ENCODE measurements at places on chromosomes 4 and X.

DNA sequence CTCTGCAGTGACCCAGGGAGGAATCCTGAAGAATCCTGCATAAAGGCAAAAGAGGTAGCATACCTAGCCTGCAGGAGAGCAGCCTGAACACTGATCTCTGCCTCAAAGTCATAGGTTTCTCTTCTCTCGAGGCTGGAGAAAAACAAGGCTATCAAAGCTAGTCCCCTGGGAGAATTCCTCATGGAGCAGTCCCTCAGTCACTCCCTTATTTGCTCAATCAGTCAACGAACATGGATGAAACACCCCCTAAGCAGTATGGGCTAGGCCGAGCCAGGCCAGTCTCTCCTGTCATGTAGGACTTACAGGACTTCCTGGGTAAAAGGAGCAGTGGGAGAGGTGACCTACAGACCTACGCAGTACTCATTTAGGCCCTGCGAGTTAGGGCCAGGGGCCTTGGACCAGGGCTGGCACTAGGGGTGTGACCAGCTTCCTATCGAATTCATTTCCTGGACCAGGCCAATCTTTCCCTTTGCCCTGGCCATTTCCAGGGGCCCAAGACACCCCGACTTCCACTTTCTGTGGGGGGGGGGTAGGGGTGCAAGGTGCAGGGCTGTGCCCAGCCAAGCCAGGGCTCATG, 164.1 kb downstream of the EFNB1 start:
- no peak for ATAC-seq

- ATAC-seq = peak; percentile 70
These were observed 19.8 kb downstream of the C4orf50 start for GRCh38 chr4:5998333-5998936.

GRCh38 chr4:7863911-7864681, 75.6 kb downstream of the AFAP1 start:
- no peak for ATAC-seq

GRCh38 chr4:77040270-77040669, 35.5 kb downstream of the CCNI start:
- ATAC-seq = peak; percentile 50

DNA sequence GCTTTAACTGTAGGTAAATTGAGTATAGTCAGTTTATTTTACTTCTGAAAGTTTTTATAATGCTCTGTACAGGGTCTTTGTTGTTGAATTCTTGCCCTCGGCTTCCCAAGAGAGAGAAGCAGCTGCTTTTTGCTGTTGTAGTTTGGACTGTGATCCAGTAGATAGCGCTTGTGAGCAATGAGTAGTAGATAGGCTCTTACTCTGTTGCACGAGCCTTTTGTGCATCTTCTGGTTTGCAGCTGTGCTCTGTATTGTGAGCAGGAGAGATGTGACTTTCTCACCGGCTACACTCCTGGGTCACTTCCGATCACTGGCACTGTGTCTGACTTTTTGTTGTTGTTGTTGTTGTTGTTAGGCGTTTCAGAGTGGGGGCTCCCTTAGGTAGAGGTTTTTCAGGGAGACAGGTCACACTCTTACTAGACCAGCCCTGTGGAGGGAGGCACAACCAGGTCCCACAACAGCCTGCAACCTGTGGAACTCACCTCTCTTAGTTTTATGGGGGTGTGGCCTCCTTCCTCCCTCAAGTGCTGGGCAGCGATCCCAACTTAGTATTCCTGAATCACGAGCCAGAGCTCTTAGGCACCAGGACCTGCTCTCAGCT, 822.1 kb upstream of the GALNTL6 start:
- ATAC-seq = peak; percentile 89

DNA sequence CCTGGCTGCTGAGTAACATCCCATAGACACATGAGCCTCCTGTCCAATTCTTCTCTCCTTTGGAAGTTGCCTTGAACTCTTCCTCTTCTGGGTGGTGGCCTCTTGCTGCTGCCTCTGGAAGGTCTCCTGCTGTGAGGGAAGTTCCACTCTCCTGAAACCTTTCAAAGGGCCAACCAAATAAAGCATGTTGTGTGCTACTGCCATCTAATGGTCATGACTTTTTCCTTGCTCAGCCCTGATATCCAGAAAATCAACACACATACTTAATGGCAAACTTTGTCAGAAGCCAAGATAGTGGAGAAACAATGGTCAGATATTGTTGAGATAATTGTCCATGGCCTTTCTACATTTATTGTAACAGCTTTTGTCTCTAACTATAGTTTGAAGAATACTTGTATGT, 19.1 kb upstream of the ZXDA start:
- ATAC-seq = peak; percentile 83

GRCh38 chrX:19624739-19625138, 109.4 kb upstream of the MAP3K15 start:
- no peak for ATAC-seq

GRCh38 chr4:87427518-87427868, 5.1 kb downstream of the NUDT9 start:
- ATAC-seq = no peak

- no peak for ATAC-seq
These were observed 222.1 kb upstream of the RPL34 start for GRCh38 chr4:108398316-108398715.

- ATAC-seq = no peak
These were observed 33.5 kb downstream of the SMS start for GRCh38 chrX:21974011-21974385.

DNA sequence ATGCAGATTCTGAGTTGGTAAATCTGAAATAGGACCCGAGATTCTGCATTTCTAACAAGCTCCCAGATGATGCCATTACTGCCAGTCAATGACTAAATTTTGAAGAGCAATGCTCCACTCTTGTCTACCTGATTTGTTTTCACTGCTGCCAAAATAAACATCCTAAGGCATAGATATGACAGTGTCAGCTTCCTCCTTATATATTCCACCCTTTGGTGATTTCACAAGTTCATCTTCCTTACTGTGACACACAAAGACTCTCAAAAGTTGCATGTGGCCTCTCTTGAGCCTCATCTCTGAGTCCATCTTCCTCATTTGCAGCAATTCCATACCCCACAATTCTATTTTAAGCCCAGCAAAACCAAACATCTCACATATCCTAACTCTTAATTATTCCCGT, 110.9 kb downstream of the FBXW7 start:
- ATAC-seq = no peak

DNA sequence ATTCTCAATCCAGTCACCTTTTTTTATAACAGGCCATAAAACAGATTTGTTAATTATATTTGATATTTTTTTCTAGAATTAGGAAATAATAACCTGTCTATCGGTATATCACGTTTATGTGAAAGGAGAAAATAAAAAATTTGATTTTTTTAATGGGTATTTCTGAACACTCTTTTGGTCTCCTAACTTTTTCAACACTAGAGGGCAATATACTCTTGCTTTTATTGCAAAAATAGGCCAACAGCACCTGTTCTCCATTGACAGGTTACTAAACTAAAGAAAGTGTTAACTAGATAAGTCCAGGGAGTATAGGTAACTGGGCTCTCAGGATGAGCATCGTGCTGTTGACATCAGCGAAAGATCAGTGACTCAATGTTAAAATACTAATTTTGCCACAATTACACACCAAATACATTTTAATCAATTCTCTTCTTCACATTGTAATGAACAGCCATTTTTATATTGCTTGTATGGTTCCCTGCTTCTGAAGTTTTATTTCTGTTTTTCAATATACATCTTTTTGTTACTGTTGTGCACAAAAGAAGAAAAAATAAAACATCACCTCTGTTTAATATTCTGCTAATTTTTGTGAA, 22.8 kb downstream of the NDST4 start:
- ATAC-seq = peak; percentile 46

GRCh38 chrX:10160211-10160610, 3.4 kb downstream of the CLCN4 start:
- no peak for ATAC-seq

DNA sequence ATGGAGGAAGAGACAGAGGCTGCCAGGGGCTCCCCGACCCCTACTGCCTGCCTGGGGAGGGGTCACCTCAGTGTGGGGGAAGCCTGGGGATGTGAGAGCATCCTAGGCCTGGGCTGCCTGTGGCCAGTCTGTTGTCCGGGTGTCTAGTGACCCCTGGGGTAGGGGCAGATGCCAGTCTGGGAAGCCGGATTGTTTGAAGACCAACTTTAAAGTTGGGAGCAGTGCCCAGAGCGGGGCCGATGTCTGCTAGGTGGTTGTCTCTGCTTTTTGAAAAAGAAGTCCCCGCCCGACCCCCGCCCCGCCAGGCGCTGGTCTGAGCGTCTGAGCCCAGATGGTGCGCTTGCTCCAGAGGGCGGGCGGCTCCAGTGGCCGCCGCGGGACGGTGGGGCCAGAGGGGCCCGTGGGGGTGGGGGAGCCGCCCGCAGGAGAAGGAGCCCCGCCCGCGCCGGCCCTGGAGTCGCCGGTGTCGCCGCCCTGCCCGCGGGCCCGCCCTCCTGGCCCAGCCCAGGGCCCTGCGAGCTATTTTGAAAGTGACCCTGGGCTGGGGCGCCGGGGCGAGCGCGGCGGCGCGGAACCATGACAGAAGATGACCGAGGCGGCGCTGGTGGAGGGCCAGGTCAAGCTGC, at the start of gene DOK7:
TSS of gene DOK7 (plus strand) at position 517 of the 626 bp plus-strand sequence. CDS start at position 587, 70 bp downstream.
- peak; percentile 10 for ATAC-seq

DNA sequence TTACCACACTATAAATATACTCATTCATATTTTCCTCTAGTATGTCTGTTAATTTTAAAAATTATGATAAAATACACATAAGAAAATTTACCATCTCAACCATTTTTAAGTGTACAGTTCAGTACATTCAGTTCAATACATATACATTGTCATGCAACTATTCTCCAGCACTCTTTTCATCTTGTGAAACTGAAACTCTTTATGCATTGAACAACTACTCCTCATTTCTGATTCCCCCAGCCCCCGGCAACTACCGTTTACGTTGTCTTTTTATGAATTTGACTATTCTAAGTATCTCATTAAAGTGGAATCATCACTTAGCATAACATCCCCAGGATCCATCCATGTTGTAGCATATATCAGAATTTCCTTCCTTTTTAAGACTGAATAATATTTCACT, 8.7 kb downstream of the SMARCAD1 start:
- no peak for ATAC-seq

DNA sequence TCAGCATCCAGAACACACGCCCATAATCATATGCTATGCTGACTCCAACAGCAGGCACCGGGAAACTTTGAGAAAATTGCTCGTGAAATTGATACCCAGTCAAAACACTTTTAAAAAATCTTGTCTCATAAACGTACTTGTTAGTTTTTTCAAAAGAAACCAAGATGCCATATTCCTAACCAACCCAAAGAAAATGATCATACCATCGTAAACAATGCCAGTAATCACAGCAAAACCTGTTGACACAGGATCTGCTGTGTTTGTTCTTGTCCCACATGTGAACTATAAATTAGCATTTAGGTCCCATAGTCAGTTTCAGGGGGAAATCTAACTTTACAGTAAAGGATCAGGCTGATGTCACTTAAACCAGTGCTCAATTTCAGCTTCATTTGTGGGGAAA, 23.0 kb downstream of the PRSS12 start:
- ATAC-seq = no peak

DNA sequence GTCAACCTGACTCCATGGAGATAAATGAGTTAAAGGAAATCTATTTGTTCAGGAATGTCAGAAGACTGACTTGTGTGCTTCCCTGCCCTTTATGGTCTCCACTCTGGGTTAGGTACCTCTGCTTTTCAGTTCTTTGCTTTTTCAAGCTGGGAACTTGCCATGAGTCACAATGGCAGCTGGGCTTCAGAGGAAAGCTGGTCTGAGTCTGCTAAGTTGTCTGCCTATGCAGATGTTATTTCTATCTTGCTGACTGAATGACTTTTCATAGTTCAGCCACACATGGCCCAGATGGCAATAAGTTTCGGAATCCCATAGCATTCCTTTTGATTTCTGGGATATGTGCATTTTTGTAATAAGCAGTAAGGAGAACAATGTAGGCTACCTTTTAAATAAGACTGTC, 337.9 kb upstream of the FGF13 start:
- ATAC-seq = no peak

DNA sequence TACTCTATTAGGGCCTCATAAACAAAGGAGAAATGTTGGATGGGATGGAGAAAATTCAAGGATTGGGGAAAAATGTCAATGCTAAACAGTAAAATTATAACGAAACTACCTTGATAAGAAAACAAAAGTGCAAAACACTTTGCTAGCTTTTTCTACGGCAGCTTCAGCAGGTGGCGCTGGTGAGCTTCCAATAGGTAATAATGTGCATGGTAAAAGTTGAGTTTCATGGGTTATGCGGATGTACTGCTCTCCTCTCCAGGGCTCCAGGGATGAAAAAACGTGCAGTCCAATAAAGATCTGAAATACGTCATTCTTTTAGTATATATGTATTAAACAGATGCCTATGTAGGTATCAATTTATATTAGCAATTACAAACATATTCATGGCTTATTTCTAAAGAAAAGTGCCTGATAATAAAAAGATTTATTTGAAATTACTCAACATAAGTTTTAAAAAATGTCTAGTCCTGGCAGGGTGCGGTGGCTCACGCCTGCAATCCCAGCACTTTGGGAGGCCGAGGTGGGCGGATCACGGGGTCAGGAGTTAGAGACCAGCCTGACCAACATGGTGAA, 239.6 kb downstream of the GRXCR1 start:
- peak; percentile 91 for ATAC-seq

- ATAC-seq = no peak
These were observed 17.9 kb downstream of the SLC30A9 start for GRCh38 chr4:42008011-42008786.

GRCh38 chrX:63961964-63962363, 176.9 kb upstream of the ARHGEF9 start:
- no peak for ATAC-seq

GRCh38 chrX:118062817-118063615, 53.6 kb downstream of the KLHL13 start:
- ATAC-seq = no peak

DNA sequence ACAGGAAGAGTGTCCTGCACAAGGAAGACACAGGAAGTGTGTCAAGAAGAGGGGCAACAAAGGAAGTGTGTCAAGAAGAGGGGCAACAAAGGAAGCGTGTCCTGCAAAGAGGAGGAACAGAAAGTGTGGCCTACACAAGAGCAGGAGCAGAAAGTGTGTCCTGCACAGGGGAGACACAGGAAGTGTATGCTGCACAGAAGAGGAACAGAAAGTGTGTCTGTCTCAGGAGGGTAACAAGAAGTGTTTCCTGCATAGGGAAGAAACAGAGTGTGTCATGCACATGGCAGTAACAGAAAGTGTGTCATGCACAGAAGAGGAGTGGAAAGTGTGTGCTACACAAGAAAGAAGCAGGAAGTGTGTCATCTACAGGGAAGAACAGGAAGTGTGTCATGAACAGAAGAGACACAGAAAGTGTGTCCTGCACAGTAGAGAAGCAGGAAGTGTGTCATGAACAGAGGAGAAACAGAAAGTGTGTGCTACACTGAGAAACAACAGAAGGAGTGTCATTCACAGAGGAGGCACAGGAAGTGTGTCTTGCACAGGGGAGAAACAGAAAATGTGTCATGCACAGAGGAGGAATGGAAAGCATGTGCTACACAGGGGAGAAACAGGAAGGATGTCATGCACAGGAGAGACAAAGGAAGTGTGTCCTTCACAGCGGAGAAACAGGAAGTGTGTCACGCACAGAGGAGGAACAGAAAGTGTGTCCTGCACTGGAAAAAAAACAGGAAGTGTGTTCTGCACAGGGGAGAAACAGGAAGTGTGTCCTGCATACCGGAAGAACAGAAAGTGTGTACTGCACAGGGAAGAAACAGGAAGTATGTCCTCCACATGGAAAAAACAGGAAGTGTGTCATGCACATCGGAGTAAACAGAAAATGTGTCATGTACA, 526.4 kb upstream of the PRKX start:
- no peak for ATAC-seq

- no peak for ATAC-seq
These were observed 332.4 kb upstream of the DMD start for GRCh38 chrX:33543757-33544156.

GRCh38 chr4:127668770-127669169, 36.0 kb downstream of the INTU start:
- ATAC-seq = no peak

Measured in SK-N-SH treated with all-trans-retinoic acid at 6 μM for 48 hours (cell line).